ENCODE measurements at places on chromosomes 16 and 17.

GRCh38 chr17:45438931-45439610, 6.4 kb upstream of the ARHGAP27 start:
- no peak for DNase-seq

GRCh38 chr16:5015351-5015750, 18.4 kb downstream of the NAGPA start:
- no peak for DNase-seq

GRCh38 chr16:54053891-54054820, 232.4 kb downstream of the IRX3 start:
- no peak for DNase-seq

- no peak for DNase-seq
These were observed 80.3 kb downstream of the TNRC6C start for GRCh38 chr17:78038748-78039288.

- DNase-seq: no peak
These were observed at the start of gene ZNF385C for GRCh38 chr17:42097691-42098631. Gene ZNF385C, minus strand, starts transcription at chr17:42098473. Its CDS starts 35,417 bp downstream, at chr17:42063056.

DNA sequence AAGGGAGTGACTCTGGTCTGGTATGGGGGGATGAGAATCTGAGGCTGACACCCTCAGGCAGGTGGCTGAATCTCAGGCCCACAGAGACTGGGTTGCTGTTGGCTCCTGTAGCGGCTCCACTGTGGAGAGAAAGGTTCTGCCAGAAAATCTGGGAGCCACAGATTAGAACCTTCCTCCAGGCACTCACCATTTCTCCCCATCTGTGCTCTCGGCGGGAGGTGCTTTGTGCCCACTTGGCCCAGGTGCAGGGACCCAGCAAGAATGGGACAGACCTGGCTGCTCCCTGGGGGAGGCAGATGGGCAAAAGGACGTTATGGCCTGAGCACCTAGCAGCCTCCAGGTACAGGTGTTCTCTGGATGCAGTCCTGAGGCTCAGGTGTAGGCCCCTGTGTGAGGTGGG, 20.1 kb downstream of the RAB11FIP3 start:
- no peak for DNase-seq

DNA sequence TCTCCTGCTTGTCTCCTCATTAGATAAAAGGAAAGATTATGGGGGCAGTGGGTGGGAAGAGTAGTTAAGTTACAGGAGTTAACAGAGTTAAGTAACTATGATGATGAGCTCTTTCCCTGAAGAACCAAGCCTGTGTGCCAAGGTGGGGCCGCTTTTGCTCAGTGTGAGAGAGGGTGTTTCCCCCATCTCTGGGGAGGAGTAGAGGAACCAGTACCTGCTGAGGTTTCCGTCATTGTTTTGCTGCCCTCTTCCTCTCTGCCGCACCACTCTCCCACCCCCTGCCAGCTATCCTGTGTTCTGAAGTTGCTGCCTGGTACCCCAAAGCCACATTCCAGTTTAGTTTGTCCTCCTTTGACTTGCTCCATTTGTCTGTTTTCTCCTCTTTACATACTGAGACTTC, 20.8 kb upstream of the KRT10 start:
- DNase-seq: no peak

GRCh38 chr17:65453204-65453931, 108.1 kb downstream of the AXIN2 start:
- DNase-seq: no peak

GRCh38 chr17:81121841-81122733, 43.2 kb upstream of the PVALEF start:
- DNase-seq: no peak

GRCh38 chr16:66858740-66859396, 14.7 kb downstream of the CA7 start:
- peak; percentile 23 for DNase-seq

- DNase-seq: no peak
These were observed 4.6 kb upstream of the GAN start for GRCh38 chr16:81310045-81310644.

- peak; percentile 38 for DNase-seq
These were observed 5.5 kb downstream of the CCDC182 start for GRCh38 chr17:57739402-57740234.

GRCh38 chr17:78925662-78926555, 722 bp upstream of the TIMP2 start:
- peak; percentile 90 for DNase-seq

Data from fibroblast of villous mesenchyme (primary cell).